ENCODE measurements at places on chromosomes 6 and 20. TPM values are rescaled to one million over a fixed set of nuclear protein-coding genes. Genes with fewer than 3 reads are reported as not detected.

BMP6 gene
- 2.1 TPM for total RNA-seq

CFAP61 gene
- total RNA-seq: 0.79 TPM

TREML2 gene
- total RNA-seq: not detected

PAK1IP1 gene
- total RNA-seq: 9.3 TPM

MCHR2 gene
- total RNA-seq: not detected

SAMD10 gene
- total RNA-seq: 0.65 TPM

DLK2 gene
- 11.0 TPM for total RNA-seq

LTB gene
- total RNA-seq: not detected

ZNF343 gene
- total RNA-seq: 11.8 TPM

SLC22A3 gene
- total RNA-seq: 2.7 TPM

MYO6 gene
- total RNA-seq: 11.4 TPM

GPX5 gene
- total RNA-seq: not detected

CLIC5 gene
- 1.5 TPM for total RNA-seq

GRIK2 gene
- total RNA-seq: 1.2 TPM

ARFGEF3 gene
- under 0.01 TPM for total RNA-seq

BANF2 gene
- total RNA-seq: not detected

CFB gene
- not detected for total RNA-seq

PARD6B gene
- total RNA-seq: 19.6 TPM

ELOVL4 gene
- 2.3 TPM for total RNA-seq

C20orf141 gene
- total RNA-seq: not detected

GHRH gene
- total RNA-seq: not detected

CD24 gene
- 150 TPM for total RNA-seq

NEDD9 gene
- 60.1 TPM for total RNA-seq

DOP1A gene
- 29.7 TPM for total RNA-seq

LY6G6C gene
- 0.39 TPM for total RNA-seq

SMOC2 gene
- total RNA-seq: not detected

CTAGE9 gene
- 0.11 TPM for total RNA-seq

PRPF6 gene
- 47.6 TPM for total RNA-seq

PSORS1C2 gene
- not detected for total RNA-seq

SNAI1 gene
- not detected for total RNA-seq

GLP1R gene
- not detected for total RNA-seq

PDYN gene
- total RNA-seq: not detected

SEL1L2 gene
- total RNA-seq: not detected

TNFRSF21 gene
- 15.7 TPM for total RNA-seq

GABRR1 gene
- total RNA-seq: not detected

MYCT1 gene
- total RNA-seq: not detected

CPXM1 gene
- under 0.01 TPM for total RNA-seq

THBD gene
- total RNA-seq: 67.1 TPM

TP53TG5 gene
- not detected for total RNA-seq

MARCKS gene
- total RNA-seq: 62.4 TPM
